Activated CD8-positive, alpha-beta memory T cell treated with anti-CD3 and anti-CD28 coated beads, Interleukin-2, amount 50 U/mL, for 4 hours (primary cell): ENCODE measurements at places on chromosomes 5 and 9.

GRCh38 chr5:58460002-58460731 is at the start of gene PLK2:
TSS of gene PLK2 (minus strand) at chr5:58460086. CDS start at chr5:58459959, 127 bp downstream.
- DNase-seq = peak; percentile 93

DNA sequence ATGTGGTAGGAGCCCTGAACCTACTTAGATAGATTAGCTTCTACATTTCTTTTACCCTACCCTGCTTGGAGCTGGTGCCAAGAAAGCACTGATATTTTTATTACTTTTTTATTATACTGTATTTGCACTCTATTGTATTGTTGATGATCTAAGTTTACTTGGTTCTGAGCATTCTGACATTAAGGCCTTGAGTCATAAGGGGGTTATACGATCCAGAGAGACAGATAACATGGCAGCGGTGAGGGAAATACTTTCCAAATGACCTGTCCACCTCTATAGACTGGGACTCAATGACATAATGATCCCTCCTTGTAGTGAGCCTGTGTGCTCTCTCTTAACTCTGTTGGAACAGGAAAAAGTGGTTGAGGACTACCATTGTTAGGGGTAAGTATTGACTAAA is 176.3 kb downstream of the MAN2A1 start:
- no peak for DNase-seq

DNA sequence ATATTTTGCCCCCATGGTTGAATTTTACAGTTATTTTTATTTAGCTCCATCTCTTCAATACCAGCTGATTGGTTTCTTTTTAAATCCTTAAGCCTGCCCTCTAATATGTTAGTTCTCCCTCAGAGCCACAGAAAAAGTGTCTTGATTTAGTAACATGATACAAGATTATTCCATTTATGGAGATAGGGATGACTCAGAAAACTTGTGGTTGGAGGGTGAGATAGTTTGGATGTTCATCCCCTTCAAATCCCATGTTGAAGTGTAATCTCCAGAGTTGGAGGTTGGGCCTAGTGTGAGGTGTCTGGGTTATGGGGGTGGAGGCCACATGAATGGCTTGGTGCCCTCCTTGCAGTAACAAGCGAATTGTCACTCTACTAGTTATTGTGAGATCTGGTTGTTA is 115.7 kb downstream of the FBXO38 start:
- DNase-seq = no peak

GRCh38 chr9:112885324-112885723 is 5.4 kb downstream of the SLC46A2 start:
- DNase-seq = no peak

DNA sequence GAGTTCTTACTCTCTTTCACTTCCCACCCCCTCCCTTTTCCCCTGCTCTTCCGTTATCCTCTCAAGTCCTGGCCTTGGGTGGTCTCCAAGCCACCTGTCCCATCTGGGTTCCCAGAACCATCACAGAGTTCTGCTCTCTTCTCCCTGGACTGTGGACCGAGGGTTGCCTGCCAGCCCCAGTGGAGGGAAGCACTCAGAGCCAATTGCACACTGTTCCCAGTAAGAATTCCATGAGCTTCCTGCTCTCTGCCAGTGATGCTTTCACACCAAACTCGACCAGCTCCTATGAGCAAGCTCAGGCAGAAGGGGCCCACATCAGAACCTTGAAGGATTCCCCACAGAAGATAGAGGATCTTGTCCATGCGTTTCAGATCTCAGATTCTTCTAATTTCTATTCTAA is 20.1 kb upstream of the AFAP1L1 start:
- DNase-seq = no peak

GRCh38 chr5:1264211-1264610 is 30.7 kb downstream of the TERT start:
- no peak for DNase-seq

- DNase-seq = no peak
Observed at GRCh38 chr5:91151947-91152346, 231.2 kb downstream of the ARRDC3 start.

DNA sequence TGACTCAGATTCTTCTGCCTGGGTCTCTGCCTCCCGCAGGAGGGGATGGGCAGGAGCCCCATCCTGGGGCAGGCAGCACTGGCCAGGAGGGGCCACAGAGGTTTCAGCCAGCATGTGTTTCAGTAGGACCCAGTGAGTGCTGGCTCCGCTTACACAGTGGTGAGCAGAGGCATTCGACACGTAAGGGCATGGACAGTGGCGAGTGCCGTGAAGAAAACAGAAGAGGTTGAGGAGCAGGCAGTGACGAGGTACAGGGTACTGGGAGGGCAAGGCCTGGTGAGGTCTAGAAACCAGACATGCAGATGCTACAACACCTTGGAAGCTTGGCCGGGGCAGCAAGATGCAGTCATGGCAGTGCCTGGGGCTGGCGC is 41.5 kb downstream of the CACNA1B start:
- DNase-seq = no peak

- no peak for DNase-seq
Observed at GRCh38 chr5:143921525-143922311, 109.8 kb downstream of the HMHB1 start.

- peak; percentile 60 for DNase-seq
Observed at GRCh38 chr5:180494510-180495181, 467 bp downstream of the CNOT6 start.

GRCh38 chr9:20117482-20117881 is 328.6 kb upstream of the SLC24A2 start:
- no peak for DNase-seq

- no peak for DNase-seq
Observed at GRCh38 chr9:114638404-114638803, 19.2 kb downstream of the TEX53 start.

GRCh38 chr5:130350131-130350530 is 445.9 kb downstream of the CHSY3 start:
- DNase-seq = no peak

DNA sequence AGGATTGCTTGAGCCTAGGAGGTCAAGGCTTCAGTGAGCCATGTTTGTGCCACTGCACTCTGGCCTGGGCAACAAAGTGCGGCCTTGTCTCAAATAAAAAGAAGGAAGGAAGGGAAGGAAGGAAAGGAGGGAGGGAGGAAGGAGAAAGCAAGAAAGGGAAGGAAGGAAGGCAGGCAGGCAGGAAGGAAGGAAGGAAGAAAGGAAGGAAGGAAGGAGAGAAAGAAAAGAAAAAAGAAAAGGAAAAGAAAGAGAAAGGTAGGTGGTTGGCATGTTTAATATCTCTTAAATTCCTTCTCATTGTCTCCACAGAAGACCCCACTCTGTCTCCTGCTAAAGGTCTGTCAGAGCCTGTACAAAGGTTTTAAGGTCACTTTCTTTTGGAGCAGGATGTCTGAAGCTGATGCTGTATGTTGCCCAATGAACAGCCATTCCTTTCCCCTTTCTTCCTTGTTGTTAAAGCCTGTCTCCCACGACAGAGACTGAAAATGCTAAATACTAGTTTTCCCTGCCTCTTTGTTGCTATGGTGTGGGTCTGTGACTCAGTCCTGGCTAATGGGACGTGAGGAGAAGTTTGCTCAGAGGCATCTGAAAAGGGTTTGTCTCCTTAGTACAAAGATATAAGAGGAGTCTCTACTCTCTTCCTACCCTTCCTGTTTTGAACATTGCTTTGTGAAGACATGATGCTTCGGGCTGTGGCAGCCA is 213.3 kb downstream of the PCSK1 start:
- no peak for DNase-seq

- DNase-seq = no peak
Observed at GRCh38 chr9:133881671-133882381, 110.3 kb downstream of the VAV2 start.

GRCh38 chr5:172443441-172444109 is 10.8 kb downstream of the SH3PXD2B start:
- peak; percentile 46 for DNase-seq

GRCh38 chr9:112091810-112092209 is 83.3 kb downstream of the SUSD1 start:
- DNase-seq = no peak

DNA sequence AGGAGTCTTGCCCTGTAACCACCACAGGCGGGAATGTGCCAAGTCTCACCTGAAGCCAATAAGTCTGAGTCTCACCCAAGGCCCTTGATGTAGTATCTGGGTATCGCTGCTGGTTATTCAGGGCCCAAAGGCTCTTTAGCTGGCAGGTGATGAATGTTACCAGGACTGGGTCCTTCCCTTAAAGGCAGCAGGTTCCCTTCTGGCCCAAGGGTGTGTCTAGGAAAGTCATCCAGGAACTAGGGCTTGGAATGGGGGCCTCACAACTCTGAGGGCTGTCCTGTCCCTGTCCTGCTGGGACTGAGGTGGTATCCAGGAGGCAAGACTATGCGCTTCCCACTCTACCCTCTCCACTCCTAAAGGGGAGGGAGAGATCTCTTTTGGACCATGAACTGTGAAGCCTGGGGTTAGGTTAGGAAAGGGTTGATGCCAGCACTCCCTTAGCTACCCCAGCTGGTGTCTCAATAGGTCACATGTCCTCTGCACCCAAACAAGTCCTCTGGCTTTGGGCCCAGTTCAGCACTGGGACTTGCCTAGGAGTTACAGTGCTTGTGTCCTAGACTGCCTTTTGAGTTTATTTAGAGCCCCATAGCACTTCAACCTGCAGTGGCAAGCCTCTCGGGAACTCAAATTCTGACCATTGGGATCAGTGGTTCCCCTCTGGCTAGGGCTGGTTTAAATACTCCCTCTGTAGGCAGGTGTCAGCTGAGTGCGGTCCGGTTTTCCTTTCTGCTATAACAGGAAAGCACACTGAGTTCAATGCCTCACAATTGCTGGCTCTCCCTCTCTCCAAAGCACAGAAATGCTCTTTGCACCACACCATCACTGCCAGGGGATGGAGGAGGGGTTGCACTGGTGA is 22.5 kb upstream of the RANBP3L start:
- no peak for DNase-seq

GRCh38 chr5:73968729-73969128 is 342.7 kb downstream of the ARHGEF28 start:
- no peak for DNase-seq

DNA sequence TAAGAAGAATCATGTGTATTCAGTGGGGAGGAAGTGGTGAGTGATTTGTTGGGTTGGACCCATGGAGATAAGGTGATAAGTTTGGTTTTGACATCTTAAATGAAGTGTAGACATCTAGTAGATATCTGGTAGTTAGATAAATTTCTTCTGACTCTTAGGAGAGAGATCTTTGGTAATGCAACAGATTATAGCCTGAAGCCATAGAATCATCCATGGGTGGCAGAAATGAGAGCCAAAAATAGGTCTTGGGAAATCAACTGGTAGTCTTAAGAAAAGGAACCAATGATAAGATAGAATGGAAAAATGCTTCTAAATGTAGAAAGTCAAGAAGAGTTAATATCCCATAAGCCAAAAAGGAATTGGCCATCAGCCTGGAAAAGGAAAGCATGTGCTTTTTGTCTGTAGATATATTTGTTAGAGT is 532.7 kb upstream of the GRAMD2B start:
- DNase-seq = no peak

DNA sequence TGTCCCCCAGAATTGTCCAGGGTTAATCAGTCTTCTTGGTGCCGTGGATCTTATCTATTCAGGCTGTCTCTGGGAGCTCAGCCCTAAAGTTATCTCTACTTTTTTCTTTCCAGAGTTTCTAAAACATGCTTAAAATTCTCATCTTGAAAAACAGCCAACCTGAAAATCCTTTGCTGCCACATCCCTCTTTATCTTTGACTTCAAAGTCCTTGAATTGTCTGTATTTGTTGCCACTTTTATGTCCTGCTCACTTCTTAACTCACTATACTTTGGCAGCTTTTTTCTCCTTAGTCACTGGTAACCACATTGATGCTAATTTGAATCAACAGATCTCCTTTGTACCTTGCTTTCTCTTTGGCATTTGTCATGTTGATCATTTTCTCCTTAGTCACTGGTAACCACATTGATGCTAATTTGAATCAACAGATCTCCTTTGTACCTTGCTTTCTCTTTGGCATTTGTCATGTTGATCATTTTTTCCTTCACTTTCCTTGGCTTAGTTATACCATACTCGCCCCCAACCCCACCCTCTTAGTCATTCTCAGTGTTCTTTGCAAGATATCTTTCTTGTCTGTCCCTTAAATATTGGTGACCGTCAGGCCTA is 8.5 kb downstream of the DMXL1 start:
- peak; percentile 33 for DNase-seq

GRCh38 chr9:75906531-75906930 is 16.1 kb downstream of the PCSK5 start:
- no peak for DNase-seq

GRCh38 chr9:116059466-116059865 is 94.1 kb upstream of the PAPPA start:
- DNase-seq = no peak

GRCh38 chr9:14092344-14092743 is 221.6 kb downstream of the NFIB start:
- DNase-seq = no peak

GRCh38 chr5:87268126-87268969 is 665 bp downstream of the RASA1 start:
- DNase-seq = peak; percentile 72

GRCh38 chr5:181127907-181128626 is 2.9 kb downstream of the OR2V1 start:
- no peak for DNase-seq

DNA sequence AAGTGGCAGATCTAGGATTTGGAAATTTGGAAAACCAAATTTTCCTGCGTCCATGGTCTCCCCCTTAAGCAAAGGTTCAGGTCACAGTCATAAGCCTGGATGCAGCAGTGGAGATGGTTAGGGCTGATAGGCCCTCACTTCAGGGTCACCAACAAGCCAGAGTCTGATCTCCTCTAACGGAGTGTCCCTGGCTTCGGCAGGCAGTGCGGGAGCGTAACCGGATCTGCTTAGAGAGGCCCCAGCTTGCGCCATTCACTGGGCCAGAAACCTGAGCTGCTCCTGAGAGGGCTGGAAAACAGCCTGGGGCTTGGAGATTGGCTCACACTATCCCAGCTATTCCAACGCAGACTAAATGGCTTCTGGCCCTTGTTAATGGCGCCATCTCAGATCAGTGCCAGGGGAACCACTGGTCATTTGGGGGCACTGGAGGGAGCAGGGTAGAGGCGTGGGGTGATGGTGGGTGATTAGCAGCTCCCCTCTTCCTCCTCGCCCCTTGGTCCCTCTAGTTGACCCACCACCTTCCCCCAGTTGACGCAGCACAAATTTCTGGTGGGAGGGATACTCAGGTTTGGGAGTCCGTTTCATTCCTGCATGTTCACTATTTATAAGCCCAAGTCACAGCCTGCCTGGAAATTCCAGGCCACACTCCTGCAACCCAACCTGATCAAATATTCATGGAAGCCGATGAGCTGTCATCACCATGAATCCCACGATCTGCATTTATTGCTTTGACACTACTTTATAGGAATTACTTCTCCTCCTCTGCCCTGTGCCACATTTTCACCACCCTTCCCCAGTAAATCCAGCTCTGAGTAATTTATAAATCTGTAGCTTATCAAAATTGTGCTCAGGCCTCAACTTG is 134.6 kb upstream of the CPEB4 start:
- DNase-seq = no peak

DNA sequence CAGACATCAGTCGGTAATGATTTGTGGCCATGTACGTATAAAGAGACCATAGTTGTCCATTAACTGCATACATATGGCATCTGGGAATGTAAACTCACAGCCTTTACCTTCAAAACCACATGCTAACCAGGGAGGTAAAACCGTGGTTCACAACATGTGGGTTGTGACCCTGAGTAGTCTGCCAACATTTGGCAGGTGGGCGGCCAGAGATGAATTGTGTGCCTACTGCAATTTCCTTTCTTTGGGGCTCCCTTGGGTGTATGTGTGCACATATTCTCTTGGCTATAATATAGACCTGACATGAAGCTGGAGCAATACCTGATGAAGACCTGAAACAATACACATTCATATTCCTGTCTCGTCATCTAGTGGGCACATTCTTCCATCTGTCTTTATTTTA is 396.0 kb downstream of the MLLT3 start:
- no peak for DNase-seq
